Substantia nigra (tissue), 51 donors: ENCODE measurements at places on chromosomes 12 and 14.

DNA sequence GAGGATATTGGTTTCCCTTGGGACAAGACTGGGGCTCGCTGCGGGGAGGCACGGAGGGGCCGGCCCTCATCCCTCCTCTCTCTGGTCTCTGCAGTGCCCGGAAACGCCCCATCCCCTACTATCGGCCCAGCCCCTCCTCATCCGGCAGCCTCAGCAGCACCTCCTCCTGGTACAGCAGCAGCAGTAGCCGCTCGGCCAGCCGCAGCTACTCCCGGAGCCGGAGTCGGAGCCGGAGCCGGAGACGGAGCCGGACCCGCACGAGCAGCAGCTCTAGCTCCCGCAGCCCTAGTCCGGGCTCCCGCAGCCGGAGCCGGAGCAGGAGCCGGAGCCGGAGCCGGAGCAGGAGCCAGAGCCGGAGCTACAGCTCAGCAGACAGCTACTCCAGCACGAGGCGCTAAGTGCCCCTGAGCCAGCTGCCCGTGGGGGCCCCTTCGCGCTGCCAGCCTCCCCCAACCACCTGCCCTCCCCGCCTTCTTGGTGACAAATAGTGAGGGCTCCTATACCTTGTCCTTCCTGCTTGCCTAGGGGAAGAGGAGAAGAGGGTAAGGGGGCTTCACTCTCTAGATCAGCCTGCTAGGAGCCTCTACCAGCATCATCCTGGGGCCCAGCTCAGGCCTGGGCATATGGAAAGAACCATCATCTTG, 22.2 kb upstream of the HSPB8 start:
- DNase-seq = no peak

- no peak for DNase-seq
Measured at GRCh38 chr12:89160716-89161123, 191.6 kb downstream of the DUSP6 start.

DNA sequence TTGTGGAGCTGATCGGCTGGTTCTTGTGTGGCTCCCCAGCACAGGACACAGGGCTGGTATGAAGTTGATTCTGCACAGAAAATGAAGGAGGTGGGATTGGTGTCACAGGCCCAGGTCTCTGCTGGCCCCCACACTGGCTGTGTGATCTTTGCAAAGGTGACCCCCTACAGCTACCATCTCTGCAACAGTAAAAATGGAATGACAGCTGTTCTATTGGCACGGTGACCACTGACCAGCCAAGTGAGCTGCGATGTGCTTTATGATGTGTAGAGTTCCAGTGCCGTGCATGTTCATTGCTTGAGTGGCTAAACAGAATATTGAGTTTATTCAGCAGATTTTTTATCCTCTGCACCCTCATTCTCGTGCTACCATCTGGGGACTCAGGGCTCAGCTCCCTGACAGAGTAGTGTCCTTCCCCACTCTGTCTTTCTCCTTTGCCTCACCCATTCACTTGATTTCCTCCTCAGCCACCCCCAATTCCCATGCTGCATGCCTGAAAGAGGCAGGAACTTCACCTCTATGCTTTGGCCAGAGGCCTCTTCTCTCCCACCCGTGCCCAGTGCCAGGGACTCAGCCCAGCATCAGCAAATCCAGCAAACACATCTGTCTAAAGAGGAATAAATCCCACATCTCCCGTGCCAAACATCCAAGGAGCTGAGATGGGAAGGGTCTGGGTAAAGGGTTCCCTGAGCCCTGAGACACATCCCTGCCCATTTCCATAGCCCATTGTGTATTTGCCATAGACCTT, 21.2 kb downstream of the C14orf132 start:
- DNase-seq = no peak

DNA sequence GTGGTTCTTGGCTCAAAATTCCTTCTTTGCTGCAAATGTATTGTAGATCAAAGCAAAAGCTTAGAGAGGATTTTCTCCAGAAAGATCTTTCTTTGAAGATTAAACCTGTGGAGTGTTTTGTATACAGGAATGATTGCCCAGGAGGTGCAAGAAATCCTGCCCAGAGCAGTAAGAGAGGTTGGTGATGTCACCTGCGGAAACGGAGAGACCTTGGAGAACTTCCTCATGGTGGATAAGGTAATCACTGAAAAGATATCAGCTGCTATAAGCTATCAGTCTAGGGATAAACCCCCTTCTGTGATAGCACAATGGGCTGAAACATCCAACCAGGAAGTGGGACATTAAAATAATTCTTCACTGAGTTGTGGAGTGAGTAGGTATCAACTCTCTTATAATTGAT, 85.7 kb downstream of the MYRFL start:
- DNase-seq = no peak

DNA sequence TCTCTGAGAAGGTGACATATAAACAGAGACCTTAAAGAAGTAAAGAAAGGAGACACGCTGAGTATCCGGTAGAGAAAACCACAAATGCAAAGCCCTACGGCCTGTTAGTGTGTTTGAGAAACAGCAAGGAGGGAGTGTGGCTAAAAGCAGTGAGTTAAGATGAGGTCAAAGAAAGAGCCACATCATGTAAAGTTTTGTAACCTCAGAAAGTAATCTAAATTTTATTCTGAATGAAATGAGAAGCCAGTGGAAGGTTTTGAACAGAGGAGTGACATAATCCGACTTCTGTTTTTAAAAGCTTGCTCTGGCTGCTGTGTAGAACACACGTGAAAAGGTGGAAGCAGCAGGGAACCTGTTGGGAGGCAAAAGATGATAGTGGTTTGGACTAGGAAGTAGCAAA, 32.6 kb downstream of the PPP2R5E start:
- DNase-seq = no peak

GRCh38 chr12:42716491-42716891, 126.9 kb upstream of the PRICKLE1 start:
- DNase-seq = no peak

DNA sequence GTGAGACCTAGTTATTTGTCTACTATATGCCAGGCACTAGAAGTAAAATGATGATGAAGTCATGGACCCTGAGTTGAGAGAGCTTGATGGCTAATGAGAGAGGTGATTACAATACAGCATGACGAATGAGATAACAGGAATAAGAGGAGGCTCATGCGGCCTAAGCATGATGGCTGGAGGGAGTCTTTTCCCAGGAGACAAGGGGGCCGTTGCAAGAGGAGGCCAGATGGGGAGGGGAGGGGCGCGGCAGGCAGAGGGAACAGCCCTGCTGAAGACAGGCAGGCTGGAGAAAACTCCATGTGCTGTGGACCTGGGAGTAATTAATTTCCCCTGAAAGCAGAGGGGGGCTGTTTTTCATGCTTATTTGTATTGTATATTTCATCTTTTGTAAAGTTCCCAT, 144.7 kb upstream of the RFLNA start:
- no peak for DNase-seq

DNA sequence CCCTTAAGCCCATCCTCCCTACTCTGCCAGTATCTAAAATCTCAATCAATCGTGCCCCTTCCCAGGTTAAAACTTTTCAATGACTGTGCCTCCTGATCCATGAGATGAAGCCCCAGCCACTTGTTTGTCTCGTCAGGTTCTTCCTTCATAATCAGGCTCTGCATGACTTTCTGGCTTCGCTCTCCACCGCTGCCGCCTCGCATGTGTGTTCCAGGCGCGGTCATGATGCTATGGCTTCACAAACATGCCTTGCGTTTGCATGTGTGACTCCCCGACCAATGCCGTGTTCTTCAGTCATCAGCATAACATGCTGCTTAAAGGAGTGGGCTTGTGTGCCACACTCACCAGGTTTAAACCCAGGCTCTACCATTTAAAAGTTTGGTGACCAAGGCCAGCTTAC, 5.0 kb upstream of the C1RL start:
- DNase-seq = no peak

GRCh38 chr14:67360470-67361206, 510 bp downstream of the EIF2S1 start:
- no peak for DNase-seq

DNA sequence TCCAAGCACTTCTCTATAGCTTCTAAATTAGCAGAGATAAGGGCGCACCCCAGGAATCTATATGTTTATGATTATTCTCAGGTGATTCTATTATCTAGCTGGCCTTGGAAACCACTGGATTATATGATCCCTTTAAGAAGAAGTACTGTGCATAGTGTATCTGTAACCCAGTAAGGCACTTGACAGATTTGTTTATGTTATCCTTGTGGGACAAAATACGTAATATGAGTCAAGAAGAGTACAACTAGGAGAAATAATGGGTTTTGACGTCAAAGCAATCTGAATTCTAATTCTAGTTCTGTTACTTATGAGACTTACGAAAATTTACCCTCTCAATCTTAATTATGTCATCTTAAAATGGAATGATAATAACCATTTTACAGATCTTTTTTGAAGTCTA, 259.6 kb upstream of the NAV3 start:
- DNase-seq = no peak

DNA sequence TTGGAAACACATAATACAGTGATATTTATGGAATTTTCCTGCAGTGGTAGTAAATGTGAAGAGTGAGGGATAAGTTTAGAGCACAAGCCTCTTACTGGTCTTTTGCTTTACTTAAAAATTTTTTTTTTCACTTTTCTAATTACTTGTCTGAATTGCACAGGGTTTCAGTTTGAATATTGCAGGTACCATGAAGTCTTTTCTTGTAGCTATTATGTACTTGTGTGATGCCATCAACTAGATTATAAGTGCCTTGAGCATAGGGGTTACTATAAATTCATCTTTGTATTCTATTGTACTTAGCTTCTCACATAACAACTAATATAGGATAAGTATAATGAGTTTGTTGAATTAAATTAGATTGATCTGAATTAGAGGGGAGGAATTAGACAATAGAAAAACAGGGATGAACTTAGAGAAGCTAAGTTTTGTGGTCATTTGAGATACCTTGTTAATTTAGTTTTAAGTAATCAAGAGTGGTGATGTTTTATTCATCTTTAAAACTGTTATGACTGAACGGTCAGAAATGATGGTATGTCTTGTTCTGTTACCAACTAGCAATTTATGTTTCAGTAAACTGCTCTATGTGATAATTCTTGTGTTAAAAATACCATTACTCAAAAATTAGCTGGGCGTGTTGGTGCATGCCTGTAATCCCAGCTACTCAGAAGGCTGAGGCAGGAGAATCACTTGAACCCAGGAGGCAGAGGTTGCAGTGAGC, 42.1 kb downstream of the CCDC91 start:
- no peak for DNase-seq

GRCh38 chr14:19878029-19878642, 3.2 kb downstream of the OR4K2 start:
- no peak for DNase-seq

- DNase-seq = peak; percentile 56
Measured at GRCh38 chr12:74111688-74112360, 425.8 kb upstream of the ATXN7L3B start.

- DNase-seq = no peak
Measured at GRCh38 chr14:79704041-79704807, 507.1 kb downstream of the DIO2 start.

GRCh38 chr14:24243336-24243836, 963 bp upstream of the TINF2 start:
- DNase-seq = no peak

DNA sequence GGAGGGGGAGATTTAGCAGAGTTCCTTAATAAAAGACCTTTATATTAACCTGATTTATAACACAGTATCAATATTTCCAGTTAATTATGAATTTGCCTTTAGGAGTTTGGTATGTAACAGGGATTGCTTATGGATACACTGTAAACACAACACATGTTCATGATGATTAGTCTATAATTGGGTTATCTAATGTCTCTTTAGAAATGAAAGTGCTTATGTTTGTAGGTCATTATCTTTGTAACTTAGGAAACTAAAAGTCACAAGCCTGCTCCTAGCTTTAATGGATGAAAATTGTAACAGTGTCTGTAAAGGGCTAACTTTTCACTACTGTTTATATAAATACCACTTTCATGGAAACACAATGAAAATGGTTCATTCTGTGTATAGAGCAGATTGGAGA, 9.4 kb downstream of the PDE3A start:
- no peak for DNase-seq
